ENCODE measurements at places on chromosomes 3 and 15. TPM values are rescaled to one million over a fixed set of nuclear protein-coding genes. Genes with fewer than 3 reads are reported as not detected.

CLDN11 gene
- 3.0 TPM for total RNA-seq

PLA2G4E gene
- total RNA-seq, result 0.24 TPM

PIERCE2 gene
- 5.6 TPM for total RNA-seq

SEMA3F gene
- 7.0 TPM for total RNA-seq

NR1I2 gene
- not detected for total RNA-seq

CPNE9 gene
- total RNA-seq, result not detected

CMTM8 gene
- 4.2 TPM for total RNA-seq

ILDR1 gene
- total RNA-seq, result not detected

UNC13C gene
- 1.6 TPM for total RNA-seq

YEATS2 gene
- 3.7 TPM for total RNA-seq

TRIM59 gene
- total RNA-seq, result 0.20 TPM

RTP1 gene
- total RNA-seq, result not detected

CASR gene
- total RNA-seq, result not detected

SERINC4 gene
- total RNA-seq, result 0.23 TPM

RLBP1 gene
- total RNA-seq, result not detected

CDV3 gene
- 319 TPM for total RNA-seq

BOC gene
- total RNA-seq, result 3.6 TPM

PEX11A gene
- 14.2 TPM for total RNA-seq

GRIP2 gene
- 24.9 TPM for total RNA-seq

ABHD10 gene
- total RNA-seq, result 8.2 TPM

Measured in psoas muscle (tissue), 8 donors.